Activated CD4-positive, alpha-beta T cell treated with anti-CD3 and anti-CD28 coated beads for 36 hours (primary cell): ENCODE measurements at places on chromosomes 6 and 20.
A peak's percentile ranks its signal among the peaks of the same experiment; 100 is the strongest.

DNA sequence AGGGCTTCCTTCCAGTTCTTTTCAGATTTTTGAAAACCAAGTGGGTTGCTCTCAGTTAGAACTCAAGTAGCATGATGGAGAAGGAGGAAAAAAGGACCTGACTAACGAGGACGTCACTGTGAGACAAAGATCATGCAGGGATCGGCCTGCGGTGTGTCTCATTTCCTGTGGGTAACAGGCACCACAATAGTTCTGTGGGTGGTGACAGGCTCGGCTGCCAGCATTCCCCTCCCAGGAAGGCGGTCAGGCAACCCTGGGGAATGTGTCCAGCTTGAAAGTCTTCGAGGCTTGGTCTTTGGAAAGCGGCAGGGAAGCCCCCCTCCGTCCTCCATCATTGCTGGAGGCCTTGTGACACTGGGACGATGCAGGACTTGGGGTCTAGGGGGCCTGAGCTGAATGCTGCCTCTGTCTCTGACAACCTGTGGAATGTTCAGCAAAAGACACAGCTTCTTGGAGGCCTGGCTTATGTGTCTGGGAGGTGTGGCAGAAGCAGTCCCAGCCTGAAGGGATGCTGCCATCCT is 121.0 kb downstream of the BCAS1 start:
- peak; percentile 88 for DNase-seq

- no peak for DNase-seq
Observed at GRCh38 chr6:54071821-54072340, 39.4 kb upstream of the MLIP start.

DNA sequence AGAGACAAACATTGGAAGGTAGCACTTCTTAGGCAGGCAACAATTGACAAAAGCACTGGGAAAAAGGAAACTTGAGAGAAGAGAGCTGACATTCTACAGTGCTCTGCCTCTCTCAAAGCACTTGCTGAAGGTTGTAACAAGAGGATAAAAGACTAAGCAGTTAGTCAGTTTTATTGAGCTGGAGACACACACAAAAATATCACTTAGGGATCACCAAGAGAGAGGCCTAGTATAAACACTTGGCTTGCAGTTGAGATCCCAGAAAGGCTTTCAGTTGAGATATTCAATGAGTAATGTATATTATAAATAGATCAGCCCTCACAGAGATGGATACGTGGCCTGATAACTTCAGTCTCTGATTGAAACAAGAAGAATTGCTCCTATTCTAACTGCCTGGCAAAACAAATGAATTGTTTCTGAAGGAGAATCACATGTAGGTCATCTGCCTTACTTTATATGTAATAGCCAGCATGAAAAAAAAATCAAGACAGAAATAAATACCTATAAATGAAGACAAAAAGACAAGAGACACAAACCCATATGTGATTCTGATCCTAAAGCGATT is 747.2 kb upstream of the MAN1A1 start:
- no peak for DNase-seq

DNA sequence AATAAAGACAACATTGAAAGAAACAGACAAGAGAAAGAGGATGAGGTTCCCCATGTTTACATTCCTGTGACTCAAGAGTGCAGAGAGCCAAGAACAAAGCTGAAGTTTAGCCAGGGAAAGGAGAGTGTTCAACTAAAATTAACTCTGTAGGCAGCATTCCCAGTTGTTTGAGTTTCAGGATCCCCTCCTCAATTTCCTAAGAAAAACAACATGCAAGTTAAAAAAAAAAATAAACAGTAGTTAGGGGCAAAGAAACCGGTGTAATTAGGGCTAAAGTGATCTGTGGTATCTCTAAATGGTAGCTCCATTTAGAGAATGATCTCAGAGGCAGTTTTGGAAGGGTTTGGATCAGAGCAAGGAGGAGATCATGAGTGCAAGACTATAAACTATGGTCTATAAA is 30.9 kb upstream of the RAB23 start:
- no peak for DNase-seq

- no peak for DNase-seq
Observed at GRCh38 chr6:16950825-16951495, 150.9 kb upstream of the STMND1 start.

DNA sequence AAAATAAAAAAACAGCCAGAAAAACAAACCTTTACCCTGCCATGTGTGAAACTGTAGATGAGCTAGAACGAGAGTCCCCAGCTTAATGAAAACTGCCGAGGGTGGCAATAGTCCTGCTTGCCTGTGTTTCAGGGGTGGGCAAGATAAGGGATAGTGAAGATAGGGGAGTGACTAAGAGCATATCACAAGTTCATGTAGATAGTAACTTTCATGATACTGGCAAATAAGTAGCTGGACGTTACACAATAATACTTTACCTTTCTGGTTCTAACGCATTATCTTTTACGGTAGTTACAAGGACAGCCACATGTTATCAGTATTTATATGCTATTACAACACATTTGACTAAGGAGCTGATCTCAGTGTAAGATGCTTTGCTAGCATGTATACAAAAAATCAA is 9.3 kb upstream of the FBXO9 start:
- DNase-seq = no peak

GRCh38 chr6:107186047-107186446 is 70.7 kb upstream of the BEND3 start:
- DNase-seq = no peak

GRCh38 chr6:116251568-116252384 is 2.1 kb downstream of the TSPYL4 start:
- no peak for DNase-seq

GRCh38 chr6:167410462-167410861 is 85.6 kb downstream of the TTLL2 start:
- DNase-seq = no peak

- no peak for DNase-seq
Observed at GRCh38 chr6:160274871-160275510, 16.4 kb upstream of the SLC22A2 start.

- DNase-seq = no peak
Observed at GRCh38 chr20:278181-278580, 12.4 kb downstream of the C20orf96 start.

DNA sequence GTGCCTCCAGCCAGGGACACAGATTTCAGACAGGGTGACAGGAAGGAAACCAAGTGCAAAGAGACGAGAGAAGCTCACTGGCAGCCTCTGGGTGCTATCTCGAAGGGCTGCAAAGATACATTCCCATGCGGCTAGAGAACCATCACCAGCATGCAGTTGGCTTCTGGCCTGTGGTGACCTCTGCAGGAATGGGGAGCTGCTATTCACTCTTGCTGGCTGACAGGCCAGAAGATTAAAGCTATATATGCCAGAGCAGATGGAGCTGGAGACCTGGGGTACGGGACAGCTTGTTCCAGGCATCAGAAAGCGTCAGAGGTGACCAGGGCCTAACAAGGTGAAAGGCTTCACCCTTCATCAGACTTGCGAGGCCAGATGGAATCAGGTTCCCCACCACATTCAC is 20.0 kb downstream of the MAP1LC3A start:
- DNase-seq = no peak

DNA sequence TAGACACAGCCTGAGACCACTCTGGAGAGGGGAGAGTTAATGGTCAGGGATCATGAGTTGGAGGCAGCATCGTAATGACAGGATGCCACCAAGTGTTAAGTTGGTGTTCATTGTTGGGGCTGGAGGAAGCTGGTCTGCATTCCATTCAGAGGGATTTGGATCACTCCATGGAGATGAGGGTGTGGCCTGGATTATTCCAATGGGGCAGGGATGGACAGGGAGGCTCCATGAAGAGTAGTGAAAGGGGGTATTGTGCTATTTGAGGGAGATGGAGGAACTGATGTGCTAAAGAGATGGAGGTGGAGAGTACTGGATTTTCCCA is 1.1 kb downstream of the SAPCD1 start:
- DNase-seq = no peak

DNA sequence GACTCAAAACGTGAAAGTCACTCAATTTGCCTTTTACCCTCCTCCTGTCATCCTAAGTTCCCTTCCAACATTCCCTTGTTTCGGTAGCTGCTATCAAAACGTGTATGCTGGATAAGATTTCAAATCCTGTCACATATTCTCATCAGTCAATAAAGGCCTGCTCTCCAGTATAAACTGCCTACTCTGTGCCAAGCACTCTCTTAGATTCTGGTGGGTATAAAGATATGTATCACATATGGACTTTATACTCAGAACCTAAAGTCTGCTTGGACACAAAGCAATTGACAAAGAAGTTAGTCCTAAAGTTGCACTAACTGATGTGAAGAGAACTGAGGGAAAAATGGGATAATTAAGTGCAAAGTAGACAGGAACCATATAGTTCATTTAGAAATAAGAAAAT is 476.6 kb upstream of the MARCKS start:
- DNase-seq = no peak

GRCh38 chr6:139903411-139904157 is 529.1 kb upstream of the CITED2 start:
- no peak for DNase-seq

DNA sequence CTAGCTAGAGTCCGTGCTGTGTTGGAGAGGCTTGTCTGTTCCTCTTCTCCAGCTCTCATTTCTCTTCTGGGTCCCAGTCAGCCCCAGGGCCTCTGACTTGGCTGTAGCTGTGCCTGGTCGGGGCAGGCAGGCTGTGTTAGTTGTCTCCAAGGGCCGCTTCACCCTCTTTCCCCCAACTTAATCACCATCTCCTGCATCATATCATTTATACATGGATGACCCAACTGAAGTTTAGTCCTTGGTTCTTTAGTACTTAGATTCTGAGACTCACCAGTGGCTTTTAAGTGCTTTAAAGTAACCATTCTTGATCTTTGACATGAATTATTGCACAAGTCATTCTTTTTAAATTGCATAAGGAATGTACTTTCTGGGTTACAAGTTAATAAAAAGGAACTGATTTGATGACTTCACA is 127.3 kb downstream of the RTN4IP1 start:
- DNase-seq = no peak

- DNase-seq = peak; percentile 83
Observed at GRCh38 chr6:31568537-31568961, 3.5 kb upstream of the LTA start.

DNA sequence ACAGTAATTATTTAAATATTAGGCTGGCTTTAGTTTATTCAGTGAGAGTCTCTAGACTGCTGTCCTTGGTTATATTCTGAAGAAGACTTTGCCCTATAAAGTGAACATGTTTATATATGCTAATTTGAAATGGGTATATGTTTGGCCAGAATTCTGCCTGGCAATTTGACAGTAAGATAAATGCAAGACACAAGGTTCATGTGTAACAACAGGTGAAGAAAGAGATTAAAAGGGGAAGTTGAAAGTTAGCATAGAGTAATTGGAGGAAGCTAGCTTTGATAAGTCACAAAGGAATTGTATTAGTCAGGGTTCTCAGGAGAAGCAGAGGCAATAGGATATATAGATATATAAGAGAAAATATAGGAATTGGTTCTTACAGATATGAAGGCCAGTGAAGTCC is 191.4 kb downstream of the CENPW start:
- DNase-seq = no peak

GRCh38 chr20:19498756-19499155 is 259.3 kb upstream of the RIN2 start:
- DNase-seq = no peak

DNA sequence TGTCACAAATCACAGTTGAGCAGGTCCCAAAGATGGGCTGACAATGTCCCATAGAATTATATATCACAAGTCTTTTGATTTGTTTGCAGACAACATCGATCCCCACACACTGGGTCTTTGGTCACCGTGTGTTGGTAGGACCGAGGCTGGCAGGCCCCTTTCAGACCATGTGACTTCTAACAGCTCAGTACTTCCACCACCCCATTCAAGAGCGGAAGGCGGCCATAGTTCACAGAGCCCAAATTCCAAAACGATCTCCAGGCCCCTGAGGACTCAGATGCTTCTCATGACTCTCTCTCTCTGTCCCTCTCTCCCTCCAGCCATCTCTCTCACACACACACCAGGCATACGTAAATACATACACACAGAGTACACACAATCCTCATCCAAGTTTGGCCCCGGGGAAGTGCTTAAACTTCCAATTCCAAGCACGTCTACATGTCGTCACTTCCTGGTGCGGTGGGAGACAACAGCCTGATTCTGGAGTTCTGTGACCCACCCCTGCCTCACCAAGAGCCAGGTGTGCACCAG is 155.9 kb upstream of the INSM1 start:
- no peak for DNase-seq

DNA sequence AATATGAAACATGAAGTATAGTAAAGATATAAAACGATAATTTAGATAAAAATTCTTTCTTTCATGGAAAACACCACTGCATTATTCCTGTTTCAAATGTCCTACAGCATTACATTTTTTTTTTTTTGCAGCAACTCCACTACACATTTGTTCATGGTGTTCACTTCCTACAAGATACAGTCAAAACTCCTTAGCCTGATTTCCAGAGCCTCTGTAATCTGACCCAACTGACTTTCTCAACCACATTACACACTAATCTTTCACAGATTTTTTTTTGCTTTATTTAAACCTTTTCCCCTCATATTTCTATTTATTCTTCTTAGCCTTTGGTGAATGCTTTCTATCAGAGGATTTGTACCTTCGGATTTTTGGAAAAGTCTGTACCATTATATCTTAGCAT is 176.5 kb upstream of the PDE7B start:
- no peak for DNase-seq

DNA sequence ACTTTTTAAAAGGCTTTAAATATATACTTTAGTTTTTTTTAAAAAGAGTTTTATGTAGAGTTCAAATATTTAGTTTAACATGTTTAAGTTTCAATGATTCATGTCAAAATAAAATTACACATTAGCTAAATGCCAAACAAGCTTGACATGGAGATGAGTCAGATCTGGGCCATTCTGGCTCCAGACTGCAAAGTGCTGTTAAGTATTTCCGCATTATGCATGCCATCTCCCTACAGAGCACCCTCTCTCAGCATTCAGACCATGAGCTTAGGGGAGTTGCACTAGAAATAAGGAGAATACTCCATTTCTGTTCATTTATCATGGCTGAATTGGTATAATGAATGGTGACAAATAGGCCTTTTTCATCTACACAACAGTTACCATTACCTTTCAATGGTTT is 21.5 kb upstream of the HS3ST5 start:
- DNase-seq = no peak

GRCh38 chr20:61350500-61351250 is 98.6 kb downstream of the CDH4 start:
- DNase-seq = no peak

DNA sequence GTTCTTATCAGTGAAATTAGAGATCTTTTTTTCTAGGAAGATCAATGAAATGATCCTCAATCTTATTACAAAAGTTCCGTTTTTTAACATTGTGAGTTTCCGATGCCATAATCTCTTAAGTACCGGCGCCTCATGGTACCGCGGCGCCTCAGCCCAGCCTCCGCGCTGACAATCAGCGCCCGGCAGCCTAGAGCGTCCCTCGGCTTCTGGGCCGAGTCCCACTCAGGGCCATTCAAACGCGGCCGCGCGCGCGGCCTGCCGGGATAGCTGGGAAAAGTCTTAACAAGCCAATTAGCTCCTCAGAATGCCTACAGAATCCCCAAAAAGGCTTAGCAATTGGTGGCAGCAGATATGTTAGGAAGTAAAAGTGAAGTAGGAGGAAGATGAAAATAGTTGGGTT is 204.8 kb downstream of the ADGB start:
- DNase-seq = no peak
